IMR-90 (cell line): ENCODE measurements at places on chromosomes 5 and 9. TPM values are rescaled to one million over a fixed set of nuclear protein-coding genes. Genes with fewer than 3 reads are reported as not detected.

The CAPSL gene
- not detected in 2 replicates for total RNA-seq

The NNT gene
- 57.2 and 58.0 TPM in 2 replicates for total RNA-seq

The CARTPT gene
- not detected in 2 replicates for total RNA-seq

The OBP2B gene
- not detected in 2 replicates for total RNA-seq

DNA sequence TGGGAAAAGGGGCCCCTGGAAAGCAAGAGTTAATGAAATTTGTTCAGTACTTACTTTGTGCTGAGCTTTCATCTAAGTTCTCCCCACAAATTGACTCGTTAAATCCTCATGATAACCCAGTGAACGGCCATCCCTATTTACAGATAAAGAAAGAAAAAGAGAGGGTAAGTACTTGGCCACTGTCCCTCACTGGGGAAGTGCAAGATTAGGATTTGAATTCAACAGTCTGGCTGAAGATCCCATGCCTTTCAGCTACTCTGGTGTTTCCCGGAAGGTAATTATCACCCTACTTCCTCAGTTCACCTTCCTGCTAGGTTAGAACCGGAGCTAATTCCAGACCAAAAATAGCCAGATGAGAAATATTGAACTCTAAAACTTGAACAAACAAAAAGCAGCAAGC lies 269.2 kb upstream of the TLE4 start:
- no peak overlapping the region for H3K4me3 ChIP-seq
- peaks cover 5% of the 10 kb centered on the region; the same call in 1 of the 2 replicates for H3K27me3 ChIP-seq
- H3K27ac ChIP-seq: no peak overlapping the region
- DNase-seq: no peak
- no peaks in the 10 kb centered on the region for H3K4me1 ChIP-seq

- H3K4me3 ChIP-seq: no peak overlapping the region
- no peak for DNase-seq
- no peak overlapping the region for H3K27ac ChIP-seq
- no peaks in the 10 kb centered on the region for H3K36me3 ChIP-seq
Measured at GRCh38 chr9:79431019-79431679, 140.6 kb upstream of the TLE4 start.

- no peak overlapping the region for H3K4me3 ChIP-seq
- no peaks in the 10 kb centered on the region for H3K27me3 ChIP-seq
- H3K36me3 ChIP-seq: no peaks in the 10 kb centered on the region
- no peak for DNase-seq
Measured at GRCh38 chr9:133687856-133688761, 50.0 kb downstream of the SARDH start.

DNA sequence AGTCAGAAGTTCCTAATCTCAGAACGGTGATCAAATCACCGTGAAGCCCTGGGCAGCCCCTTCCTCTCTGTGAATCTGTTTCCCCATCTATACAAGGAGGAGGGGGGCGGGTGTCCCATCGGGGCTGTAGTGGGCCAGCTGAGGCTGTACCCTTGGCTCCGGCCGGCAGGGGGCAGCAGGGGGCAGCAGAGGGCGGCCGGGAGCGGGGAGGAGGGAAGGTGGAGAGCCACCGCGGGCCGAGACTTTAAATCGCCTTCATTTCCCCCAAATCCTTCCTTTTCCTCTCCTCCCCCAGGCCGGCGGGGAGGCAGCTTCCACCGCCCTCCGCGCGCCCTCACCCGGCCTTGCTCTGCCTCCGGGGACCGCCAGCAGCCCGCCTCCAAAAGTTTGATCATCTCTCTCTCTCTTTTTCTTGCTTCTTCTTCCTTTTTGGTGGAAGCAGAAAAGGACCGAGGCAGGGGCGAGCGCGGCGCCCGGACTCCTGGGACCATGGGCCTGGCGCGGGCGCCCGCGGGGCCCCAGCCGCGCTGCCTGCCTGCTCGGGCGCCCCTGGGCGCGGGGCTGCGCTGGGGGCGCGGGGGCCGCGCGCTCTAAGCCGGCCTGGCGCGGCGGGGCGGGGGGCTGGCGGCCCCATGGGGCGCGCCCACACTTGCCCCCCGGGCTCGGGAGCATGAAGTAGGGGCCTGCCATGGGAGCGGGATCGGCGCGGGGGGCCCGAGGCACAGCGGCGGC lies at the start of gene COL27A1:
Gene COL27A1, plus strand, starts transcription at position 275 of the 732 bp plus-strand sequence. Its CDS starts 414 bp downstream, at position 689.
- peaks cover 10% of the 10 kb centered on the region for H3K4me1 ChIP-seq
- H3K27ac ChIP-seq: peak within 1 kb of the TSS; percentile 78
- no peaks in the 10 kb centered on the region for H3K36me3 ChIP-seq
- DNase-seq: peak; percentile 70

GRCh38 chr9:136527721-136528710 lies 17.8 kb downstream of the NOTCH1 start:
- H3K27me3 ChIP-seq: no peaks in the 10 kb centered on the region
- no peak overlapping the region for H3K4me3 ChIP-seq
- peaks cover 2% of the 10 kb centered on the region; the same call in 1 of the 2 replicates for H3K4me1 ChIP-seq

GRCh38 chr9:36924071-36924470 lies 110.0 kb downstream of the PAX5 start:
- no peak overlapping the region for H3K27ac ChIP-seq
- DNase-seq: peak; percentile 81
- H3K4me1 ChIP-seq: no peaks in the 10 kb centered on the region
- H3K27me3 ChIP-seq: peaks cover 9% of the 10 kb centered on the region
- no peaks in the 10 kb centered on the region for H3K36me3 ChIP-seq
- H3K4me3 ChIP-seq: no peak overlapping the region

DNA sequence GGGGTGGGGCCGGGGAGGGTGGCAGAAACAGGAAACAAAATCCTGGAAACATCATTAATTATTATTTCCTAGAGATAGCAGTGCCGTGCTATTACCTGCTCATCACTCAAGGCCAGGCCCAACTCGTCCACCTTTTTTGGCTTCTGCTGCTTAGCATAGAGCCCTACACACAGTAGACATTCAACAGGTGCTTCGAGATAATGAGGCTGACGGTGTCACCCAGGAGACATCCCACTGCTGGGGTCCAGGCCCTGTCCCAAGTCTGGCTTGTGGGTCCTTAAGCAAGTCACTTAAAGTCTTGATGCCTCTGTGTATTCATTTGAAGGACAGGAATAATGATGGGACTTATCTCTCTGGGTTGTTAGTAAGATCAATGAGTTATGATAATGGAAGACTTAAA lies 506.6 kb downstream of the BNC2 start:
- H3K27me3 ChIP-seq: no peaks in the 10 kb centered on the region
- DNase-seq: no peak
- no peaks in the 10 kb centered on the region for H3K36me3 ChIP-seq
- H3K27ac ChIP-seq: no peak overlapping the region
- peaks cover 10% of the 10 kb centered on the region for H3K4me1 ChIP-seq

- no peak overlapping the region for H3K27ac ChIP-seq
- no peaks in the 10 kb centered on the region for H3K27me3 ChIP-seq
- no peaks in the 10 kb centered on the region for H3K36me3 ChIP-seq
- H3K4me3 ChIP-seq: no peak overlapping the region
- no peak for DNase-seq
- no peaks in the 10 kb centered on the region for H3K4me1 ChIP-seq
Measured at GRCh38 chr9:27634879-27635278, 61.6 kb upstream of the C9orf72 start.

GRCh38 chr9:15180124-15180523 lies 126.9 kb downstream of the TTC39B start:
- H3K4me3 ChIP-seq: no peak overlapping the region
- peaks cover 10% of the 10 kb centered on the region for H3K36me3 ChIP-seq
- no peaks in the 10 kb centered on the region for H3K27me3 ChIP-seq
- no peak for DNase-seq
- H3K4me1 ChIP-seq: peaks cover 2% of the 10 kb centered on the region; the same call in 1 of the 2 replicates

- H3K36me3 ChIP-seq: no peaks in the 10 kb centered on the region
- H3K27me3 ChIP-seq: no peaks in the 10 kb centered on the region
Measured at GRCh38 chr9:70439991-70440706, 25.7 kb upstream of the KLF9 start.

DNA sequence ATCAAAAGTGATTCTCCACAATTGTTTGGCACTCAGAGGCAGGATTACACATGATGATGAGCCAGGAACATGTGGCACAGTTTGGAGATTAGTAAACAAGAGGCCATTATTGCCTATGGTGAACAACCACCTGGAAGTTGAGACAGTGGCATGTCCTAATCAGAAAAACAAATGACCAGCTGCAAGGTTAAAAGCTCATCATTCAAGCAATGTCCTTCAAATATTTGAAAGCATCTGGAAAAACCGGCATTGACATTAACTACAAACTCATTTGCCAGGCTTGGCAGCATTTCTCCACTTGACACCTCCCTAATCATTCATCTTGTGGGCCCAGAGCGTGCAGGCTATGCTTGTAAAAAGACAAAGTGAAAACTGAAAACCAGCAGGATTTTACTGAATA lies 80.6 kb upstream of the MEGF10 start:
- no peaks in the 10 kb centered on the region for H3K4me1 ChIP-seq
- DNase-seq: no peak
- H3K36me3 ChIP-seq: no peaks in the 10 kb centered on the region
- no peak overlapping the region for H3K27ac ChIP-seq
- no peak overlapping the region for H3K4me3 ChIP-seq

DNA sequence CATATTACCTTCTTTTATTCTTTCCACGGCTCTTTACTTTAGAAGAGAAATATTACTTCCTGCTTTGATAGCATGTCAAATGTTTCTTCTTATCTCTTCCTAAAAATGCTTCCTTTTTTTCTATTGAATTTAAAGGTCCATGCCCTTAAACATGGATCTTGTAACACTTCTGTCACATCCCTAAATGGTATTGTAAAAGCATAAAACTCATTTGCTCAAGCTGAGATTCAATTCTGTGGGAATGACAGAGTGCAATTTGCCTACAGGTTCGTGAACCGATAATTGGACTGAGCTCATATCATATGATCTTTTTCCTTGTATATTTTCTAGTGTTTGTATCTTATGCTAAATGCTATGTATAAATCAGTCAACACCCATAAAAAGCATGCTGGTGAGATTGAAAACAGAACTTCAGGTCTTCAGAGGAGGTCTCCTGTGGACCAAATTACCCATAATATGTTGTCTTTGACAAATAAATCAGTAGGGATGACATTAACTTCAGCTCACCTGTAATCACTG lies 429.3 kb downstream of the TMEM232 start:
- H3K27me3 ChIP-seq: no peaks in the 10 kb centered on the region
- H3K4me3 ChIP-seq: no peak overlapping the region
- no peak for DNase-seq
- H3K27ac ChIP-seq: no peak overlapping the region
- no peaks in the 10 kb centered on the region for H3K4me1 ChIP-seq
